Stimulated activated CD4-positive, alpha-beta T cell treated with anti-CD3 and anti-CD28 coated beads, Interleukin-4, amount 100 ng/mL, for 48 hours (primary cell): ENCODE measurements at places on chromosomes 3 and 15.

GRCh38 chr3:52845691-52846431 lies 11.0 kb upstream of the MUSTN1 start:
- DNase-seq = no peak

DNA sequence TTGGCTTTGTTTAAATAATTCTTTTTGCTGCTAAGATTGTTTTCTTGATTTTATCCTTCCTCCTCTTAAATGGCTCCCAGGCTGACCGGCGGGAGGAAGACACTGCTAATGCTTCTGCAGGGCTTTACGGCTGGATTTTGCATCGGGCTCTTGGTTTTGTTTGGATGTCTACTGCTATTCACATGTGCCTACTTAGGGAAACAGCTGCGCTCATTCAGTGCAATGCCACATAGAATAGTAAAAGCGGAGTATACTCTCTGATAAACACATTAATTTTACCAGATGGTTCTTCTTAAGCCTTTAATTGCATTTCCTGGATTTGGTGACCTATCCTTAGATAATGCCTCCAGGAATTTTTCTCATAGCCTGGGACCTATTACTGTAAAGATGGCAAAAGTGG lies 146.6 kb downstream of the THSD4 start:
- no peak for DNase-seq

- DNase-seq = no peak
These were observed 8.5 kb upstream of the RUVBL1 start for GRCh38 chr3:128131897-128132646.

DNA sequence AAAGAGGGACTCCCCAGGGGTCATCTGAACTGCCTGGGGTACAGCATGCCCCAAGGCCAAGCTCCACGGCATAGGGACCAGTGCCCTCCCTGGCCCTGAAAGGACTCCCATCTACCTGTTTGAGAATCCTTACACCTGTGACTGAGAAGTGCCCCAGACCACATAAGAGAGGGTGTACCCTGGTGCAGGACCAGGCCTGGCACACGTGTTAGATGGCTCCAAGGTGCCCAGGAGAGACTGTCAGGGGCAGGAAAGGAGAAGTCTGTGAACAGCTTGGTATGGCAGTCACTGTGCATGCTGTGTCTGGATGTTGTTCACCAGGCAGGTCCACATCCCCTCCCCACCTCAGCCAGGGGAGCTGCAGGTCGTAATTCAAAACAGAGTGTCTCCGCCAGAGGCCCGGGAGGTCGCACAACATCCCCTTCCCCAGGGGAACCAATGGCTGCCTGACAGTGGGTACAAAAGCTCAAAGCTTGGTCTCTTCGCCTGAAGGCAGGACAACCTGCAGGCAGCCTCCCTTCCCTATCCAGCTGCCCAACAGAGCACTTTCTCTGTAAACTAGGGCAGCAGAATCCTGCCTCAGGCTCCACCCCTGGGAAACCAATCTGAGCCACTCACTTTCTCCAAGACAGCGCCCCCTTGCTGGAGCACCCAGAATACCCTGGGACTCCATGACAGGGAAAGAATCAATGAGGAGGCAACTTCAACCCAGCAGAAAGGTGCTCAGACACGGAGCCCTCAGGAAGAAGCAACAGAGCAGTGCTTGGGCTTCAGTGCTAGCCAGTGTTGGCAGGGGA lies 3.9 kb downstream of the NUP210 start:
- DNase-seq = no peak

- no peak for DNase-seq
These were observed 325.6 kb upstream of the AZI2 start for GRCh38 chr3:28674212-28674611.

DNA sequence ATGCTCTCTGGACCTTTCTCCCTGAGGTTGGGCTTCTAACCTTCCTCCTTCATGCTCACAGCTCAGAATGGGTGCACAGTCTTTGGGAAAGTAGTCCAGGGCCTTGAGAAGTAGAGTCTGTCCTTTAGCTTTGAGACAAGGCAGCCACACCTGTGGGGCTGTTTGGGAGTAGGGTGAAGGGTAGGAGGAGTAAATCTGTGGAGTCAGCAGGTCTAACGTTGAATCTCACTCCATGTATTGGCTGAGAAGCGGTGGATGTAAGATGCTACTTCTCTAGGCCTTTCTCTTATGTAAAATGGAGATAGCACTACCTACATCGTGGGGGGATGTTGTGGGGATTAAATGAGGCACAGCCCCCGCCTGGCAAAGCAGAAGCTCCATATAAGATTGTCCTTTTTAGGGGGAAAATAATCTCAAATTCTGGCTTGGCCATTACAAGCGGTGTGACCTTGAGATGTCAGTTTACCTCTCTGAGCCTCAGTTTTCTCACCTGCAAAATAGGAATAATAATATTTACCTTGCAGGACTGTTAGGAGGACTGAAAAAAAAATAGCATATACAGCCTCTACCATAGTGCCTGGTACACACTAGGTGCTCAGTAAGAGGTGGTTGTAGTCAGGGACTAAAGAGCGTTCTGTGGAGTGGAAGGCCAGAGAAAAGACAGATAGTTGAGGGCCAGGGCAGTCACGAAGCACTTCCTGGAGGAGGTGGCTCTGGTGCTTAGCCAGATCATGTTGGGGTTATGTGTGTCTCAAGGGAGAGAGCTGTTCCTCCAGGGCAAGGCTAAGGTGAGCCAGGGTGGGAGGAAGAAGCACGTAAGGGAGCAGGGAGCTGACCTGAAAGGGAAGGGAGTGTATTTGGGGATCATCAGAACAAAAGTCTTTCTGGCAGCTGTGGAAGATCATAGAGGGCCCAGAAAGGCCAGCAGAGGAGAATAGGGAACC lies 82.8 kb upstream of the MRPS22 start:
- DNase-seq = no peak

- no peak for DNase-seq
These were observed 191.6 kb downstream of the KCNAB1 start for GRCh38 chr3:156311930-156312329.

GRCh38 chr15:75891895-75892294 lies 11.8 kb upstream of the FBXO22 start:
- DNase-seq = no peak

DNA sequence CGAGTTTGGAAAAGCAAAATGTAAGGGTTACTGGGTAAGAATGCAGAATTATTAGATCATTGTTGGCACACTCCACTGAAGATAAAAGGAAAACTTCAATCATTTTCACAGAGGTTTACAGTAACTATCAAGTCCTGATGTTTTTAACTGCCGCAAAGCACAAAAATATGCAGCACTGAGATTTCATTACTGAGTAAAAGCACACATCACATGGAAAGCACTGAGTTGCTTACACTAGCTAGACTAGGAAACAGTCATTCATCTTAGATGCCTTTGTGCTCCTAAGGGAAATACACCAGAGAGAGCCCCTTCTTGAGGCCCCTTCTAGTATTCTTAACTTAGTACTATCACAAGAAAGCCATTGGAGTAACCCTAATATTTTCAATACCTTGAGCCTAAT lies 11.8 kb upstream of the P2RY1 start:
- DNase-seq = no peak

DNA sequence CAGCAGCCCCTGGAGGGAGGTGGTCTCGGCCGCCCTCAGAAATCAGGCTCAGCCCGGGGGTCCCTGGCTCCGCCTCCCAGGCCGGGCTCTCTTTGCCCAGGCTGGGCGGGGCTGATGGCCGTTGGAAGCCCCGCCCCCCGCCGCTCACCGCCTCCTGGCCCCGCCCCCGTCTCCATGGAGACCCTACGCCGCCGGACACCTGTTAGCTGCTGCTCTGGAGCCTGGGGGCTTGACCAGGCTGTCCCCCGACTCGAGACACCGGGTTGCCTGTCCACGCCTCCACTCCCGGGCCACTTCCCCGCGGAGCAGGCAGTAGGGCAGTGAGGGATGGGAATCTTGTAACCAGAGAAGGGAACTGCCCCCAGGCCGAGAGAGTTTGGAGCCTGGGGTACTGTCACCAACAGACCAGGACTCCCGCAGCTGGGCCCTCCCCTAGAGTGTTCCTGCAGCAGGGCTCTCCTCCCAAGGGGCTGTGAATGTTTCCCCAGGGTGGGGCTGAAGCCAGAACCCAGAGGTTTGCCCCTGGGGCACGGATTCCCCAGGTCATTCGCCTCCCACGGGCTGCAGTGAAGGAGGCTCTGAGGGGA lies 27.8 kb upstream of the RPL32 start:
- peak; percentile 23 for DNase-seq

DNA sequence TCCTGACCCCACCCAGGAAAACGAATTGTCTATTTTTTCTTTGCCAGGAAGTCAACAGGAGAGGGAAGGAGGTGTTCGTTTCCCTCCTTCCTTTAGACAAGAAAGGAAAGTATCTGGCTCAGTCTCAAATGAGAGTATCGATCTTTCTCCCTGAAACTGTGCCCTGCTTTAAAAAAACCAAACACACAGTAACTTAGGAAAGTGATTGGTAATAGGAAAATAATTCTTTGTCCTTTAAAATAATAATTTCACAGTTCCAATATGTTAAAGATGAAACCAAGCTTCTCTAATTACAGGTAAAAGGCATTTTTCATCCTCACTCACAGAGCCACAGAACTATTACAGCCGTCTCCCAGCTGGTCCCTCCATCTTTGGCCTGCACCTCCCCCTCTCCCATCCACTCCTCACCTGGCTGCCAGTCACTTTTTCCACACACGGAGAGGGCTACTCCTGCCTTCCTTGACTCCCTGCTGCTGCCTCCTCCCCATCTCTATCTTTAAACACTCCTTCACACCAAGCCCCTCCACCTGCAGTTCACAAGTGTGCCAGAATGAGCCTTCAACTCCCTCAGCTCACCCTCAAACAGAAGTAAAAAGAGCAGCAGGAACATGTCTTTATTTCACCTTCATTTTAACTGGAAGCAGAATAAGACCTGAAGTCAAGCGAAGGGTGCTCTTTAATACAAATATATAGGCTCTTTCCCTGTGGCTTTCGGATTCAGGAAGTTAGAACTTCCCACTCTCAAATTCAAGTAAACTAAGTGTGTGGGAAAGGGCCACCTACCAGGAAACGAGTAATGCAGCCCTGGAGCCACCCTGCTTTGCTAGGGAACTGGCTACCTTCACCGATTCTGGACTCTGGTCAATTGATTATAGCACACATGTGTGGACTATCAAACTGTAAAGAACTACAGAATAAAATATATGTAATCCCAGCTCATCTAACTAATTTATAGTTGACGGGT lies 116.4 kb downstream of the SENP2 start:
- no peak for DNase-seq

DNA sequence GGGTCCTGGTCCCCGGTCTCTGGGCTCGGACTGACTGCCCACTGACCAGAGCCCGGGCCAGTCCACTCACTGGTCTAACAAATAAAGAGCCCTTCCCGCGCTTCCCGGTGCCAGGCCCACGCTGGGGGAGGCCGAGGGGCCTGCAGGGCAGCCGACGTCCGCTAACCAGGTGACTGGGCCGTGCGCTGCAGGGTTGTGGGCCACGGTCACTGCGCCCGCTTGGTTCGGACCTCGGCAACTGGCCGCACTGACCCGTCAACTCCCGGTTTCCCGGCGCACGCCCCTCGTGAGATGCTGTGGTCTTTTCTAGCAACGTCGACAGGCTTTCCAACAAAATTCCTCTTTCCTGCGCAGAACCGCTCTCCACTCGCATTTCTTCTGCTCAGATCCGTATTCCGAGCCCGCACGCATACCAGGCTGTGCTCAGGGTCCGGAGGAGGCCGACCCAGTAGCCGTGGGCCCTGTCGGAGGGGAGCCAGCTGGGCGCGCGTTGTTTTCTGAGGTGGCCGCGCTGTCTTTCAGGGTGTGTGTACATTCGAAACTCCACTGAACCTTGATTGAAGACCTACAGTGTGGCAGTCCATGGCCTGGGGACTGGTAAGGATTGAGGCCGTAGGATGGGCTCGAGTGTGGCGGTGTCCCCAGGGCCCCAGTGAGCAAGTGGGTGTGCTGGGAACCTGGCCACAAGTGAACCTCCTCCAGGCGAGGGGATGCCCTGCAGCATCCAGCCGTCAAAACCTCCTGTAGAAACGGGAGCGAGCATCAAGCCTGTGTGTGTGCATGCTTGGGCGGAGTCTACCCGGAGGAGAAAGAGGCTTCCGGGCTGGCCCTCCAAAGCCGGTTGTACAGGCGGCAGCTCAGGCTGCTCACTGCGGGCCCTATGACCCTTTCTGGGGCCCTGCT lies 875 bp upstream of the NT5DC2 start:
- no peak for DNase-seq

DNA sequence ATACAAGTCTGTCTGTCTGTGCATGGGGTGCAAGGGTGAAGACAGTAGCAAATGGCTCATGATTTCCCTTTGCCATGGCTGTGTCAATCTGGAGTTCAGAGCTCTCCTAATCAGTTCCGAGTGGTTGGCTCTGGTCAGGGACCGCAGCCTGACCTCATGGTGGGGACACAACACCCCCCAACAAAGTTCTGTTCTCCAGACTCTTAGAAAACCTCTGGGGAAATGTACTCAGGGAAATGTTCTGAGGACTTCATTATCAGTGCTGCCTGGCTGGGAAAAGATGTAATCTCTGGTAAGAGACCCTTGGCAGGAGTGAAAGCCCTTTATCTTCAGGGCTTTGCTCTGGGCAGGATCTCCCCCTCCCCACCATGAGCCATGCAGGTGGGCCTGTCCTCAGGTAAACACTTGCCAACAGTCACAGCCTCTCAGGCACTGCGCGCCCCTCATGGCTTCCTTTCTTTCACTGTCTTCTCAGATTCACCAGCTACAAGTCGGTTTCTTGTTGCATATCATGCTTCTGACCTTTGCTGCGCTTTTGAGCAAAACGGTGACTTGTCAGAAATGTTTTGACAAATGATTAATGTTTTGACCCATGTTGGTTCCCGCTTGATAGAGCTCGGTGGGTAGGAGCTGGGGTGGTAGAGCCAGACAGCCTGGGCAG lies 95.5 kb downstream of the ST6GAL1 start:
- DNase-seq = peak; percentile 24

DNA sequence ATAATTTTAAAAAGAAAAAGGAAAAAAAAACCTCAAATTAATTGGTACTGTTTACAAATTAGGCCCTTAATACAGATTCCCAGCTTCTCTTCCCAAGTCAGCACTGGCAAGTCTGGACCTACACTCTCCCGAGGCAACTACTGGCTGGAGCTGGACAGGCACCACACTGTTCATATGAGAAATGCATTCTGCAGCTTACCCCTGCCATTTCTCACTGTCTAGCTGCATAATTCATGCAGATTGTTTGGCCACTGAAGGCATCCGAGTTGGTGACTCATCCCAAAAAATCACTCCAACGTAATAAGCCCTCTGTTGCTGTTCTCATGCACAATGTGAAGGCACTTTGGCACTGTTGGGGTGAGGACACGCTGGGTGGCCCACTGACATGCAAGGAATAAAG lies 45.3 kb downstream of the ROPN1B start:
- DNase-seq = no peak

GRCh38 chr15:78909791-78910228 lies 35.0 kb downstream of the CTSH start:
- peak; percentile 21 for DNase-seq

DNA sequence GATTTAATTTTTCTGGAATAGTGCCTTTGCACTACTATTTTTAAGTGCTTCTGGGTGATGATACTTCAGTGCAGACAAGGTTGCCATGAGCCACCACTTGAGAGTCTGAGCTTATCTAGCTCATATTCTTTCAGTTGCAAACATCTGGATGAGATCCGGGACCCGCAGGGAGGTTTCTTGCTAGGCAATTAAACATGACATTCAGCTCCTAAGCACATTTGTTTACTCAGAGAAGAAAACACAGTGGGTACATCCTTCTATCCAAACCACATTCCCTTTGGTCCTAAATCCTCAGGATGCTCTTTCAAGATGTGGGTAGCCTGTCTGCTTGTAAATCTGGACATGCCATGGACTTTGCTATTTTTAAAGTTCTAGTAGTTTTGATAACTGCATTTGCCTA lies 12.0 kb downstream of the PLSCR1 start:
- no peak for DNase-seq
